Activated naive CD4-positive, alpha-beta T cell treated with anti-CD3 and anti-CD28 coated beads, Interleukin-2, amount 50 U/mL, for 16 hours (primary cell): ENCODE measurements at places on chromosomes 2 and 18.
A peak's percentile ranks its signal among the peaks of the same experiment; 100 is the strongest.

- DNase-seq = no peak
These were observed 122.6 kb downstream of the WDPCP start for GRCh38 chr2:63465633-63466032.

DNA sequence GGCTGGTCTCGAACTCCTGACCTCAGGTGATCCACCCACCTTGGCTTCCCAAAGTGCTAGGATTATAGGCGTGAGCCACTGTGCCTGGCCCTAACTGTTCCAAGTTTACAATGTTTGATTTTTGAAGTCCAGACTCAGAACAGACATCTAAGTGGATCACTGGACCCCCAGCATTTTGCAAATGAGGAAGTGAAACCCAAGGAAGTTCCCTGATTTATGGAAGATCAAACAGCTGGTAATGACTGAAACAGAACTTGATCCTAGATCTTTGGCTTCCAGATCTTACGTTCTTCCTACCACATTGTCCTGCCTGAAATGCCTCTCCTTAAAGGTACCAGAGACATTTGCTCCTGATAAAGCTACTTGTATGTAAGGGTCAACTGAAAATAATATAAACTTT, 58.3 kb upstream of the NCOA1 start:
- no peak for DNase-seq

DNA sequence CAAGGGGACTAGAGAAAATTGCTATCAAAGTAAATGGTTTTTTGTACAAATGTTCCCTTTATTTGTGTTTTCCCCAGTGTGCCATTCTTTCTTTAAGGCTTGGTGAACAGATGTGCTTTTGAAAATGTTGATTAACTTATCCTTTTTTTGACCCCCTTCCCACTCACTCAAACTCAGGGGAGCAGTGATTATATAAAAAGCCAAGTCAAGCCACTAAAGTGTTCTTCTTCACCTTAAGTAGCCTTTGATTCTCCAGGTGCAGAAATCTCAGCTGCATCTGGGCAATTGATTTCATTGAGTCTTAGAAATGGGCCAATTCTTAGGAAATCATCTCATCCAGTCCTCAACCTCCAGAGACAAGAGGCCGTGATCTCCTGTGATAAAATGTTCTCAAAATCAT, 107.6 kb downstream of the NRP2 start:
- DNase-seq = no peak

- no peak for DNase-seq
These were observed 42.7 kb upstream of the TGFA start for GRCh38 chr2:70596293-70596692.

- DNase-seq = no peak
These were observed 1531.9 kb upstream of the ACVR2A start for GRCh38 chr2:146312899-146313298.

GRCh38 chr2:209441541-209441940, 17.7 kb downstream of the MAP2 start:
- no peak for DNase-seq

- no peak for DNase-seq
These were observed 21.5 kb downstream of the POMC start for GRCh38 chr2:25146896-25147295.

GRCh38 chr2:41736105-41736567, 311.7 kb upstream of the PKDCC start:
- DNase-seq = no peak

GRCh38 chr2:14194233-14194632, 438.3 kb upstream of the LRATD1 start:
- no peak for DNase-seq

- DNase-seq = no peak
These were observed 11.2 kb downstream of the SLC66A2 start for GRCh38 chr18:79940126-79940813.

DNA sequence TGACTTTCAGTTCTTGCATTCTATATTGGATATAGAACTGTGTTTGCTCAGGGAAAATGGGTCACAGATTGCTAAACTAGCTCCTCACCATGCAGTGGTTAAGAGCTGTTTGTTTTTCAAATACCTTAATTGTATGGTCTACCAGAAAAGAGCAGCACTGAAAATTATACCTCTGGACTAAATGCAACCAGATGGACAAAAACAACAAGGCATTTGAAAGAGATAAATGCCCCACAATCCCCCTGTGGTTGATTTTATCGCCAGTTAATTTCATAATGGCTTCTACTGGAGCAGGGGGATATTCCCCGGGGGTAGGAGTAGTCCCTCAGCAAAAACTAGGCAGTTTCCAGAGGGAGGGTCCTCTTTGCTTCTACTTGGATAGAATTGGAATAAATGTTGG, 267.9 kb upstream of the TNP1 start:
- no peak for DNase-seq

GRCh38 chr2:5945742-5946141, 253.6 kb downstream of the SOX11 start:
- no peak for DNase-seq

GRCh38 chr2:111652038-111652437, 232.0 kb downstream of the ANAPC1 start:
- DNase-seq = no peak

GRCh38 chr18:55149994-55150393, 190.7 kb upstream of the CCDC68 start:
- DNase-seq = no peak

- no peak for DNase-seq
These were observed 34.6 kb upstream of the RAB1A start for GRCh38 chr2:65164426-65164891.

GRCh38 chr2:236974148-236974547, 111.5 kb upstream of the COPS8 start:
- no peak for DNase-seq

GRCh38 chr2:110662560-110662959, 15.3 kb downstream of the BUB1 start:
- no peak for DNase-seq

DNA sequence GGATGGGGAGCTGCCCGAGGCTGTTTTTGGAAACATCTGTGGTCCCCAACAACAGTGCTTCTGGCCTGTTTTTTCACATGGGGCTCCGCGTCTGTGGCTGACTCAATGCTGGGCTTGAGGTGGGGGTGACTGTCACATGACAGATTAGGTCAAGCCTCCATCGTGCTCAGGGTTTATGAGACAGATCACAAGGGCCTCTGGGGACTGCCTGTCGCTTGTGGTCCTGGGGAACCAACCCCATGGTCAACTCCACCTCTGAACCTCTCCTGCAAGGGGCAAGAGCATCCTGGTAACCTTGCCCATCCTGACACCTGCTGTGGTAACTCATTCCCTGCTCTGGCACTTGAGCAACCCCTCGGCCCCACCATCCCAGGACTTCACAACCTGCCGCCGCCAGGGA, 47.6 kb upstream of the SH3RF3 start:
- no peak for DNase-seq

DNA sequence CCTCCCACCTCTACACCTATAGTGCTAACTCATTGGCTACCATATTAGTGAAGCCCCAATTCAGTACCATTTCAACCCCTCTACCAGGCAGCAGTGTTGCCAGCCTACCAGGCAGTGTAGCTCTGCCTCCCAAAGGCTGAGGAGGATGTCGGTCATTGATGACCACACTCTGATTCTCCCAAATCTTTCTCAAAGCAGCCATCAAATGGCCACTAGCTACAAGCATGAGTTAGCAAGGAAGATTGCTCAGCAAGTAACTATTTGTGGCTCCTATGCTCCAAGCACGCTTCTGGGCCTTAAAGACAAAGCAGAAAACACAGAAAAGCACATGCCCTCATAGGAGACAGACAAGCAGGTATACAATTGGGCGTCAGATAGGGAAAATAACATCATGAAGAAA, 42.7 kb upstream of the AFF3 start:
- DNase-seq = no peak

DNA sequence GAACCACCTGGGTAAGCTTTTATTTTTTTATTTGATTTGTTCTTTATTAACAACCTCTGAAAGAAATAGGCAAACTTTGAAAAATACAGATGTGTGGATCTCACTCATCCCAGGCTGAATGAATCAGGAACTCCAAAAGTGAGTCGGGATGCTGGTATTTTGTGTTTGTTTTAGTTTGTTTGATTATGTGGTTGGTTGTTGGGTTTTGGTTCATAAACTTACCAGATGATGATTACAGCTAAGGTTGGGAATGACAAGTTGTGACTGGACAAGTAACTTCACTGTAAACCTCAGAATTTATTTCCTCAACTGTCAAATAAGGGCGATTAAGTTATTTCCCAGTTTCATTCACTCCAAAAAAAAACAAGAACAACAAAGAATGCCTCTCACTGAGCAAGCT, 80.5 kb upstream of the KIF5C start:
- no peak for DNase-seq

DNA sequence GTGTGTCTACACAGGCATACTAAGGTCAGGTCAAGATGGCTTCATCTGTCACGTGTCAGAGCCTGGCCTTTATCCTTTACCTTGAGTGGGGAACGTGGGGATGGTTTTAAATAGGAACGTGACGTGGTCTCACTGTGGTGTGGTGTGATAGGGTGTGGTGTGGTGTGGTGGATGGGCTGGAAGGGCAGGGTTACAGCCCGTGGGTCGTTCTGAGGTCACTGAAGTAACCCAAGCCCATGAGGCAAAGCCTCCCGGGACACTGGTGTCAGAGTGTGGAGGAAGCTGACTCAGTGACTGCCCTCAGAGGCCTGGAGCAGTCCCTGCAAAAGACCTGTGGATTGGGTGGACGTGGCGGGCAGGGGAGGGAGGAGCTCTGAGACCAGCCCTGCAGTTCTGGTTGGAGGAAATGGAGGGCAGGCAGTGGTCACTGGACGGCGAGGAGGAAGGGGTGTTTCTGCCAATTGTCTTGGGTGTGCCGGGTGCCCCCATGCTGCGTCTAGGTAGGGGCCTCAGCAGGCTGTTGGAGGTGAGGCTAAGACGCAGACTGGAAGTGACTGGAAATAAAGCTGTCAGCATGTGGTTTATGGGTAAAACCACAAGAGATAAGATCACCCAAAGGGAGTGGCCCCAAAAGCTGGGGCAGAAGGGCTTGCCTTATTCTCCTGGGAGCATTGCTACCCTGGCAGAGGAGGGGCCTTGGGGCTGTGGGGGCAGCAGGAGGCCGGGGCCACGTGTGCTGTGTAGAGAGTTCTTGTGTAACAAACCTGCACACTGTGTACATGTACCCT, 84.8 kb downstream of the SH3RF3 start:
- DNase-seq = peak; percentile 28

- no peak for DNase-seq
These were observed 167.6 kb downstream of the VWC2L start for GRCh38 chr2:214578442-214578841.

- no peak for DNase-seq
These were observed 111.1 kb downstream of the CDH2 start for GRCh38 chr18:28065793-28066186.

DNA sequence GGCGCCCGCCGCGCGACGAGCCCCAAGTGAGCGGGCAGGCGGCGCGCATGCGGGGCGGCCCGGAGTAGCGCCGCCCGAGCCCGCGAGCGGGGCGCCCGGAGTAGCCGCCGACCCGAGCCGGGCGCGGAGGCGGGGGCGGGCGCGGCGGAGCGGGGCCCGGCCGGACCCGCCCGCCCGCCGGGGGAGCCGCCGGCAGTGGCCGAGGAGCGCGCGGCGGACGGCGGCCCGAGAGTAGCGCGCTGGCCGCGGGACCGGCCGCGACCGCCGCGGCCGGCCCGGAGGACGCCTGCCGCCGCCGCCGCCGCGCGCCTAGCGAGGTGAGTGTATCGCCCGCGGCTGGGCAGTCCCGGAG, at the start of gene GALNT1:
TSS of gene GALNT1 (plus strand) at position 195 of the 352 bp plus-strand sequence. CDS start 72,923 bp downstream, outside the sequence.
- DNase-seq = no peak

- peak; percentile 14 for DNase-seq
These were observed 360.1 kb downstream of the LPIN1 start for GRCh38 chr2:12106440-12107080.

- DNase-seq = no peak
These were observed 133.9 kb upstream of the KLHL14 start for GRCh38 chr18:32906506-32907310.

- DNase-seq = no peak
These were observed 11.6 kb downstream of the NOL10 start for GRCh38 chr2:10678225-10678624.

DNA sequence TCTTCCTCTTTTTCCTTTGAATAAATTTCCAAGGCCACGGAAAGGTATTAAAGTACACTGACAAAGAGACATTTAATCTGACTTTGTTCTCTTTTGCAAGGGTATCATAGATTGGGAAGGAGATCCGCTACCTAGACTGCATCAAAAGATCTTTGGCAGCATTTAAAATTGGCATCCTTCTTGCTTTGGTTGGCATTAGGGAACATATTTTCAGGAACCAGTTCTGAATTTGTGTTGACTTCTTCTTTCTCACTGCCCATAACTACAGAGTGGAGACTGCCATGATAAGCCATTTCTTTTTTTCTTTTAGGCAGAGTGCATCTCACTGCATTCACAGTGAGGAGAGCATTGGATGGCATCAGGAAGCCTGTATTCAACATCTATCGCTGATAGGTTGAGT, 83.4 kb downstream of the DOCK10 start:
- DNase-seq = no peak

GRCh38 chr2:71362447-71362846, 30.9 kb downstream of the ZNF638 start:
- no peak for DNase-seq

DNA sequence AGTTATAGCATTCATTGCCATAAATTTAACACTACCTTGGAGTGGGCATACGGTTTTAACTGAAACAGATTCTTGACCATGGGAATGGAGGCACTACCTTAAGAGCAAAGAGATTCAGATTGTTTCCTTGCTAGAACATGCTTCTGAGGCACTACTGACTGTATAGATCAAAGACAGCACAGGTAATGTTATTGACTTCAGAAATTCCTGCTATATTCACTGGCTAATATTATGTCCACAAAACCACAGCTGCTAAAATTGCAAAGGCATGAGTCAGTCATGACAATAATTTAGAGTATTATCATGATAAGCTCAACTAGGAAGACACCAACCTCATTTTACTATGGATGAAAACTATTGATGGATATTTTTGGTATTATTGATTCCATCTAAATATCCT, 39.4 kb downstream of the SLC8A1 start:
- no peak for DNase-seq

DNA sequence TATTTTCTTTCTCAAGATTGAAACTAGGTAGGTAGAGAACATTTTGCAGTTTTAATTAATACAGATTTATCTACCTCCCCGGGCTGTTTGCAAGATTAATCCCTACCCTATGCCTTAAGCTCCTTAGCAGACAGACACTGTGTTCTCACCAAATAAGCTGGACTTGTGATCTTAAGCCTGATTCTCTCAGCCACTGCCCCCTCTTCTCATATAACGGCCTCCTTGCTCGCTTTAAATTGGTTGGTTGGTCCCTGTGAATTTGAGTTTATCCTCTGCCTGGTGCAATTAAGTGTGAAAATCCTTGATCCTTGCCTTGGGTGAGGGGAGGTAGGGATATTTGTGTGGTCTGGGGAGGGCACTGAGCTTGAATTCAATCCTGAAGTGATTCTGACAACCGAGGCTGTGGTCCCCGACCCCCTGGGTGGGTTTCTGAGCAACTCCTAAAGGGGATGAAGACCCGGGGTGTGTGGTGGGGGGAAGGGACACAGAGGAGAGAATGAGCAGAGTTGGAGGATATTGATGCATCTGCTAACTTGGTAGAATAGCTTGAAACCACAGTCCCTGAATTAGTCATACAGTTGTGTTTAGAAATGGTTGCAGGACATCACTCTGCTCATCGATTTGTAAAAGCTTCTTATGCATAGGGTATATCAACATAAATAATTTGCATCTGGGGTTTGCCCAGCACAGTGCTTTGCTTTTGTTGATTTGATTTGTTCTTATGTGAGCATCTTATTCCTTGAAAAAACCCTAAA, 36.9 kb upstream of the NCKAP5 start:
- no peak for DNase-seq
